Peyer's patch (tissue), 4 donors: ENCODE measurements at places on chromosomes 2 and 18. TPM values are rescaled to one million over a fixed set of nuclear protein-coding genes. Genes with fewer than 3 reads are reported as not detected.

UGT1A4 gene
- 12.3 TPM for total RNA-seq

OSR1 gene
- total RNA-seq, result 9.0 TPM

IL37 gene
- total RNA-seq, result not detected

- no peak for DNase-seq
Measured at GRCh38 chr18:9861933-9862332, 23.8 kb upstream of the TXNDC2 start.

GRCh38 chr2:131408207-131408606 is 44.2 kb upstream of the RAB6D start:
- no peak for DNase-seq

DNA sequence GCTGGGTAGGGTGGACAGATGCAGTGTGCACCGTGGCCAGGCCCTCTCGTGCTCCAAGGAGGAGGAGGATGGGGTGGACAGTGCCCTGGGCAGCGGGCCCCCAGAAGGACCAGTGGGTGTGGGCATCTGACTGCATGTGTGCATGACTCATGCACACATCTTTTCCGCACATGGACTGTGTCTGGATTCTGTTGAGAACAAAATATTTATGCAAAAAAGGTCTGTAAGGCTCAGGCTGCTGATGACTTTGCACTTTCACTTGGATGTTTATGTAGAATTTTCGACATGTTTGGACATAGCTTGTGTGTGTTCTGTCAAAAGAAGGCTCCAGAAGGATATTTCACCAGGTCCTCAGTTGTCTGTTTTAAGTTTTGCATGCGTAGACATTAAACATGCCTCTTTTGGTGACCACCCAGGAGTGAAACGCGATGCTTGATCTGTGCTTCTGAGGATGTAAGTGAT is 45.6 kb downstream of the MTCL1 start:
- DNase-seq, result no peak

DNA sequence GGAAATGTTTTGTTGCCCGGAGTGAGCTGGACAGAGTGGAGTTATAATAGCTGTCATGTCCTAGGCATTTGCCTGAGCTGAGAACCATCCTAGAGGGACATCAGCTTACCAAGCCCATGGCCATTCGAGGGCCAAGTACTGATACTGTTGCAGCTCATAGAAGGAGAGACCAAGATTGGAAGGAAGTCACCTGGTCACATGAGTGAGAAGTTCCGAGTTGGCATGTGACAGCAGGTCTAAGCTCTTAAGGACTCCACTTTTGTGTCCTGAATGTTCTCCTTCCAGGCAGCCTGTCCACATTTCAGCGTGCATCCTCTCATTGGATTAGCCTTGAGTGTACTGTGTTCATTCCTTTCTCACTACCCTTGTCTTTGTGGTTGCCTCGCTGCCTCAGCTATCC is 4.4 kb downstream of the FHOD3 start:
- DNase-seq, result no peak

- no peak for DNase-seq
Measured at GRCh38 chr2:106575955-106576354, 88.8 kb downstream of the CD8B2 start.
